ENCODE measurements at places on chromosomes 7 and 10.

DNA sequence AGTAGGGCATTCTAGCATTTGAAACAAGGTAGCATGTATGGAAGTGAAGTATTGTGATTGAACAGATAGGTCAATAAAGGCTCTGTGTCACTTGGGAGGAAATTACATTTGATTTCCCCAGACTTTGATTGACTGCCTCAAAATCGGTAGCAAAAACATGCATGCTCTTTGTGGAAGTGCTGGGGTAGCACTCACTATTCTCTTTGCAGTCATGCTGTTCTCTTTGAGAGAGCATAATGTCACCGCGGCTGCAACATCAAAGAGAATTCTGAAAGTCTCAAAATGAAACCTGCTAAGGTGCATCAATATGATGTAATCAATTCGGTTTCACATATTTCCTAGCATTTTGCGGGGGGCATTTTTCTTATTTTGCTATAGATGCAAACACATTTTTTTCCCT, 64.2 kb downstream of the ARMC3 start:
- no peak for DNase-seq

DNA sequence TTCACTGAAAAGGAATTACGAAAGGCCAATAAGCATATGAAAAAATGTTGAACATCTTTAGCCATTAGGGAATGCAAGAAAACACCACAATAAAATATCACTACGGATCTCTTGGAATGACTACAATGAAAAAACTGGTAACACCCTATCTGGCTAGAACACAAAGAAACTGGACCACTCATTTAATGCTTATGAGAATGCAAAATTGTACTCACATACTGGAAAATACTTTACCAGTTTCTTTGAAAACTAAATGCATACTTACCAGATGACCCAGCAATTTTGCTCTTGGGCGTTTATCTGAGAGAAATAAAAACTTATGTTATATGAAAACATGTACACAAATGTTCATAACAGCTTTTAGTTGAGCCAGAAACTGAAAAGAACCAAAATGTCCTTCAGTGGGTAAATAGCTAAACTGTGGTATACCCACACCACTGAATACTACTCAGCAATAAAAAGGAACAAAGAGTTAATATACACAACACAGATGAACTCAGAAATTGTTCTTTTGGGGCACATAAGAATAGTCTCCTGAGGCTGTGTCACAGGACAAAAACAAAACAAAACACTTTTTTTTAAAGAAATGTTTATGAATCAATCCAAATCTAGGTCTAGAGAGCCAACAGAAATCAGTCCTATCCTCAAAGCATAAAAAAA, 23.5 kb downstream of the CNOT4 start:
- no peak for DNase-seq

- no peak for DNase-seq
Observed at GRCh38 chr7:54469740-54470139, 72.4 kb upstream of the VSTM2A start.

- no peak for DNase-seq
Observed at GRCh38 chr10:107618504-107618994, 454.0 kb upstream of the SORCS1 start.

- no peak for DNase-seq
Observed at GRCh38 chr7:106413446-106413845, 128.7 kb upstream of the NAMPT start.

Data from stimulated activated CD8-positive, alpha-beta memory T cell treated with anti-CD3 and anti-CD28 coated beads, Interleukin-12 subunit alpha, Interleukin-12 subunit beta, amount 100 ng/mL, for 1 hour (primary cell).